CD8-positive, alpha-beta memory T cell (primary cell): ENCODE measurements at places on chromosomes 16 and 17. TPM values are rescaled to one million over a fixed set of nuclear protein-coding genes. Genes with fewer than 3 reads are reported as not detected.

- no peak overlapping the region for H3K4me3 ChIP-seq
- no peak for DNase-seq
- no peaks in the 10 kb centered on the region for H3K27me3 ChIP-seq
- no peak overlapping the region for H3K27ac ChIP-seq
- no peaks in the 10 kb centered on the region for H3K4me1 ChIP-seq
- no peaks in the 10 kb centered on the region for H3K36me3 ChIP-seq
Observed at GRCh38 chr16:72848759-72849664, 198.9 kb downstream of the ZFHX3 start.

GRCh38 chr16:86578611-86579267 is 390 bp downstream of the FOXL1 start:
- no peak overlapping the region for H3K4me3 ChIP-seq
- H3K27me3 ChIP-seq, result peaks cover 20% of the 10 kb centered on the region
- no peaks in the 10 kb centered on the region for H3K4me1 ChIP-seq
- DNase-seq, result no peak
- no peaks in the 10 kb centered on the region for H3K36me3 ChIP-seq

- H3K4me3 ChIP-seq, result no peak overlapping the region
- H3K36me3 ChIP-seq, result no peaks in the 10 kb centered on the region
- no peak for DNase-seq
- no peak overlapping the region for H3K27ac ChIP-seq
- no peaks in the 10 kb centered on the region for H3K4me1 ChIP-seq
Observed at GRCh38 chr17:36879027-36879426, 58.2 kb upstream of the LHX1 start.

DNA sequence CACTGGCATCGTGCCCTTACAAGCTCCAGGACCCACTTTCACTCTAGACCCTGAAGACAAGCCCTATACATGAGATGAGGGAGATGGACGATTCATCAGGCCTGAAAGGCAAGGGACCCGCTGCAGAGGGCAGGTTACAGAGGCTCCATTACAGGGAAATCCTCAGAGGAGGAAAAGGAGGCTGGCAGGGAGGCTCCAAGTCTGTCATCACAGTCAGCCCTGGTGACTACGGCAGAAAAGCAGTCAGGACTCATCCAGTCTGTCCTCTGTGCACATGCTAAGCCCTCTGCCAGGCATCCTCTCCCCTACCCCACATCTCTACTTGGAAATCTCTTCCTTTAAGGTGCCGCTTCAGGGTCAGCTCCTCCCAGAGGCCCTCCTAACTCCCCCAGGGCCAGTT is 197.7 kb upstream of the CDH5 start:
- H3K4me1 ChIP-seq, result no peaks in the 10 kb centered on the region
- H3K36me3 ChIP-seq, result no peaks in the 10 kb centered on the region
- H3K4me3 ChIP-seq, result no peak overlapping the region
- H3K27me3 ChIP-seq, result no peaks in the 10 kb centered on the region

DNA sequence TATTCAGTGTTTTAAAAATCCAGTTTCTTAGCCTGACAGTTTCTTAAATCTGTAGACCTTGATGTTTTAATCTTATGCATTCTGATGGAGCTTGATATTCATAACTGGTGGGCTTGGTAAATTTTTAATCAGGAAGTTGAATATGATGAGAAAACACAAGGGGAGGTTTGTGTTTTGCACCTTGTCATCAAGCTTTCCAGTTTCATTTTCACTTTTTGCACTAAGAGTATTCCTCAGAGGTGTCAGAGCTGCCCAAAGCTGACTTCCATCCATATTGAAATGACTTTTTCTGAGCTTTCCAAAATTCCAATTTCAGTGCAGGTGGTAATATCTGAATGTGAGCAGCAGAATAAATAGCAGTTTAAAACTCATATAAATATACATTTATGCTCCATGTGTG is 555.0 kb upstream of the RBFOX1 start:
- H3K36me3 ChIP-seq, result no peaks in the 10 kb centered on the region
- no peak overlapping the region for H3K4me3 ChIP-seq

- no peak overlapping the region for H3K27ac ChIP-seq
- H3K36me3 ChIP-seq, result no peaks in the 10 kb centered on the region
- H3K27me3 ChIP-seq, result no peaks in the 10 kb centered on the region
- H3K4me1 ChIP-seq, result peaks cover 18% of the 10 kb centered on the region
- no peak for DNase-seq
Observed at GRCh38 chr17:2055292-2056205, 646 bp downstream of the HIC1 start.

- DNase-seq, result no peak
- no peaks in the 10 kb centered on the region for H3K36me3 ChIP-seq
- no peak overlapping the region for H3K4me3 ChIP-seq
- no peaks in the 10 kb centered on the region for H3K27me3 ChIP-seq
- no peak overlapping the region for H3K27ac ChIP-seq
- no peaks in the 10 kb centered on the region for H3K4me1 ChIP-seq
Observed at GRCh38 chr16:56081371-56081770, 109.9 kb upstream of the GNAO1 start.

TBC1D26 gene
- 0.26 TPM for total RNA-seq

WBP2 gene
- total RNA-seq, result 53.2 TPM

P2RX1 gene
- total RNA-seq, result 0.22 TPM

ABCA5 gene
- total RNA-seq, result 14.8 TPM

TBX2 gene
- 0.11 TPM for total RNA-seq
